ENCODE measurements at places on chromosomes 6 and 20.

DNA sequence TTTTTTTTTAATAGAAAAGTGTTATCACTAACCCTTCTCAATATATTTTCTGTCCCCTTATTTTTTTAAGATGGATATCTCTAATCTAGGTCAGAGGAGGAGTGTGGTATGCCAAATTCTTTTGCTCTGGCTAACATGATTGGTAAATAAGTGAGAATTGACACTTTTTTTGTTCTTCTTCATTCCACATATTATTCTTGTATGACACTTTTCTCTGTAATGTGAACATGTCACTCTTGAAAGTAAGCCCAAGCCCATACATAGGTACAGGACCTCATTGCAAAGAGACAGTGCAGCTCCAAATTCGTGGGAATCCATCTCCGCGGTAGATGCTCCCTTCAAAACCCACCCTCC, 142.5 kb upstream of the TCF21 start:
- DNase-seq: no peak

DNA sequence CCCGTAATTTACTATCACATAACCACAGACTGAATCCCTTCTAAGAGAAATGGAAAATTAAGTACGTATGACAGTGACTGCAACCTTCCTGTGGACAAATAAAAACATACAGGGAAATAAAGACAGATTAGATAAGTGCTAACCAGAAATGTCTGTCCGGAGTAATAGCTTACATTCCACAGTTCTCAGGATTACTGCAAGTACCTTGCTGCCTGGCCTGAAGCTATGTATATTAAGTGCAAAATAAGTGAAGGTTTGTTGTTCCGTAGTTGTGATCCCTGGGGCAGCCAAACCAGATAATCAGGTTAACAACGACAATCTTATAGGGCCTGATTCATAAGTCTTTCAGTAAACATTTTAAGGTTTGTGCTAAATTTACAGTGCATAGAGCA, 2.8 kb downstream of the NEDD9 start:
- DNase-seq: no peak

GRCh38 chr6:106724848-106725247, 95.5 kb downstream of the QRSL1 start:
- DNase-seq: no peak

DNA sequence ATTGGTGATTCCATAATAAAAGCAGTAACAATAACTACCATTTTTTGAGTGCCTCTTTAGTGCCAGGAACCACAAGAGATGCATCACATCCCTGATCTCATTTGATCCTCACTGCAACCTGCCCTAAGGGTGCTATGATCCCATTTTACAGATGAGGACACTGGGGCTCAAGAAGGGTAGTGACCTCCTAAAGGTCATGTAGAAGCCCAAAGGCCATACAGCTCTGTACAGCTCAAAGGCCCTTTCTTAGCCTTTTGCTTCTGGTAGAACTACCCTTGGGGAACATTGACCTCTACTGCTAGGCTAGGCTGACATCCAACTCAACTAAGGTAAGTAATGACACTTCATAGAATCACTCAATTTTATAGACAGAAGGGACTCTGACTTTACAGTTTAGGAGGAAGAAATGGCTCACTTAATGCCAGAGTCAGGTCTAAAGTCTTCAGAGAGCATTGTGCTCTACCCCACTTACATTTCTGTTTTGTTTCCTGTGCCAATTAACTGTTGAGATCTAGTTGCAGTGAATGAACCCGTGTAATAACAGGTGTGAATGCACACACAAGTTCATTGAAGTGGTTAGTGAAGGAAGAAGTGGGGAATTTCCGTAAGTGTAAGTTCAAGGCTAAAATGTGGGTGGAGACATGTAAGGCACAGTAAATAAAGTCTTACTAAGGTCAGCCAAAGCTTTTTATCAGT, 10.7 kb downstream of the SLC9A8 start:
- DNase-seq: no peak

DNA sequence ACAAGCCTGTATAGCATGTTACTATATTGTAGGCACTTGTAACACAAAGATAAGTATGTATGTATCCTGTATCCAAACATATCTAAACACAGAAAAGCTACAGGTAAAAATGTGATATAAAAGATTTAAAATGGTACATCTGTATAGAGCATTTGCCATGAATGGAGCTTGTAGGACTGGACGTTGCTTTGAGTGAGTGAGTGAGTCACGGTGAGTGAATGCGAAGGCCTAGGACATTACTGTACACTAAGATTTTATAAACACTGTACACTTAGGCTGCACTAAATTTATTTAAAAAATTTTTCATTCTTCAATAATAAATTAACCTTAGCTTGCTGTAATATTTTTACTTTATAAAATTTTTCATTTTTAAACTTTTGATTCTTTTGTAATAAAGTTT, 136.9 kb downstream of the NKAIN2 start:
- no peak for DNase-seq

- DNase-seq: no peak
These were observed 2.6 kb downstream of the PRR18 start for GRCh38 chr6:166305562-166306117.

DNA sequence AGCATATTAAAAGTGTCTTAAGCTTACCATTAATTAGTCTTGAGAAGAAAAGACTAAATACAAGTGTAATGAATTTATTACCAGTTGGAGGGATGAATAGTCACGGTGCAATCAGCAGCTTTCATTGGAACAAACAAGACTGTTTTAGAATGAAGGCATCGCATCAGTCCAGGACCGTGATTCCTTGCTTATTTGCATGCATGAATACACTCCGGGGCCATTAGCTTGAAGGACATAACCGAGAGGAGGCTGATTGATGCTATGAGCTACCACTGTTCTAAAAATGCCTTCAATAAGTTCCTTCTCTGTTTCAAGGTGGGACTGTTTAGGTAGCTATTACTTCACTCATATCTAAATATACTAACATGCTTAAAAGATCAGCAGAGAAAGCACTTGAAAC, 17.9 kb downstream of the PROKR2 start:
- DNase-seq: no peak

- DNase-seq: no peak
These were observed 163.3 kb downstream of the CD24 start for GRCh38 chr6:106811088-106811686.

- DNase-seq: no peak
These were observed 11.8 kb upstream of the TUBB2B start for GRCh38 chr6:3239110-3239830.

GRCh38 chr6:491233-491632, 99.7 kb downstream of the IRF4 start:
- DNase-seq: no peak

- no peak for DNase-seq
These were observed 68.2 kb downstream of the PXDC1 start for GRCh38 chr6:3683331-3683730.

Data from NCI-H226 (cell line).